GM13977 (cell line): ENCODE measurements at places on chromosomes 6 and 20.
A peak's percentile ranks its signal among the peaks of the same experiment; 100 is the strongest.

DNA sequence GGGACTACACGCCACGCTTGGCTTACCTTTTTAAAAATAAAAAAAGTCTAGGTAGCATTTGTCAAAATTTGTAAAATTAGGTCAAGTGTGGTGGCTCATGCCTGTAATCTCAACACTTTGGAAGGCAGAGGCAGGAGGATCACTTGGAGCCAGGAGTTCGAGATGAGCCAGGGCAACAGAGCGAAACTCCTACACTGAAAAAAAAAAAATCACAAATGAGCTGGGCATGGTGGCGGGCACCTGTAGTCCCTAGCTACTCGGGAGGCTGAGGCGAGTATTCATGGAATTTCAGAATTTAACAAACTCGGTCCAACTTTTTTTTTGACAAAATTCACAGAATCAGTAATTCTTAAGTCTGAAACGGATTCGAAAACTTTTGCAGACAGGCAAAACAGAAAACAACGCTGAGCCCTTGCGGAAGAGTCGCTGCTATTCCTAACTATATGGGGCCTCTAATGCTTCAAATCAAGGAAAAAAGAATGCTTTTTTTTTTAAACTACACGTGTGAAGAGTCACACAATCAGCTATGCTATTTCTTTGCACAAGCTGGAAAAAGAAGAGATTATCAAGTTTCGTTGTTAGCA is 62.9 kb downstream of the GTF2H5 start:
- DNase-seq, result no peak

DNA sequence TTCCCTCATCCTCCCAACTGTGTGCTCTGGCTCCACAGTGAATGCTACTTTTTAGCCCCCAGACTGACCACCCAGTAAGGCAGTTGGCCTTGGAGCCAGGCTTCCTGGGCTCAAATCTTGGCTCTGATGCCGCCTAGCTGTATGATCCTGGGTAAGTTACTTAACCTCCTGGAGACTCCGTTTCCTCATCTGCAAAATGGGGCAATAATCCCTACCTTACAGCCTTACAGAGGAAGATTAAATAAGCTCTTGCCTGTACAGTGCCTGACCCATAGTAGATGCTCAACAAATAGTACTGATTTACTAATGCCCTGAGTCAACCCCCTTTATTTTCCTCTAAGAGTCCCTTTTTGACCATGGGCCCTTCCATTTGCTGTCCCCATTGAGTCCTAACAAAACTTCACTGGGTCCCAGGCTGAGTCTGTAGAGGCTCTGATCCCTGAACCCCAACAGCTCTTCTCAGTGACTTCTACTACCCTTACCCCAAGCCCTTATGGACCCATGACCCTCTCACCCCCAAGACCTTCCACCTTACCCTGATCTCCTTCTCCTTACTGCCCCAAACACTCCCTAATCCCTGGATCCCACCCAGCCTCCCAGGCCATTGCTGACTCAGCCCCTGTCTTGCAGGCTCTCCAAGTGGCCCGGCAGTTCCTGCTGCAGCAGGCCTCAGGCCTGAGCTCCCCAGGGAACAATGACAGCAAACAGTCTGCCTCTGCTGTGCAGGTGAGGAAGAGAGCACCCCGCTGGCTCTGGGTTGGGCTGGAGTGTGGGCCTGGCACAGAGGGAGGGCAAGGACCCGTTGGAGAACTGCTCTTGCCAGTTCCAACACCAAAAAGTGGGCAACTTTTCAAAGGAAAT is 31.4 kb downstream of the FOXP4 start:
- no peak for DNase-seq

DNA sequence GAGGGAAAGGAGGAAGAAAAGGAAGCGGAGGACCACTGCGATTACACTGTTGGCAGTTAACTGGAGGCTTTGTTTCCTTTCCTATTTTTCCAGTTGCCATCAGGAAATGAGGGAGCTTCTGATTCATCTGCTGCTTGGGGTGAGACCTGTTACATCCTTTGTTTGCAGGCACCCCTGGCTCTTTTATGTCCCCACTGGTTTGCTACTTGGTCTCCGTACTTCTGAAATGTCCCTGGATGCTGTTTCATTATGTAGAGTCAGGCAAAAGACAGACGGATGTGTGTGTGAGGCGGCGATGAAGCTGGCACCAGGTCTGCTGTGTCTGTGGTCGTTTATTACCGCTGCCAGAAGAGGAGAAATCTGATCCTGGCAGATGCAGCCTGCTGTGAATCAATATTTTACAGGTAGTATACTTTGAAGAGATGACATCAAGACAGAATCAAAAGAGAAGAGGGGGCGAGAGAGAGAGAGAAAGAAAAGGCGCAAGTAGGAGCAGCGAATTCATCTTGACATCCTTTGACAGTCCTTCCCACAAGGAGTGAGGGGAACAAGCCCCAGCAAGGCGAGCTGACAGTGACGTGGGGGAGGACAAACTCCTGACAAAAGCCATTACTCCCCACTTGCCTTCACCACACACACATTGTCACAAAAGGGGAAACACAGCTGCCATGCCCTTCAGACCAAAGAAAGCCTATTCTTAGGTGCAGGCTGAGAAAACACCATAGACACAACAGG is 145.9 kb upstream of the FBXL4 start:
- no peak for DNase-seq

DNA sequence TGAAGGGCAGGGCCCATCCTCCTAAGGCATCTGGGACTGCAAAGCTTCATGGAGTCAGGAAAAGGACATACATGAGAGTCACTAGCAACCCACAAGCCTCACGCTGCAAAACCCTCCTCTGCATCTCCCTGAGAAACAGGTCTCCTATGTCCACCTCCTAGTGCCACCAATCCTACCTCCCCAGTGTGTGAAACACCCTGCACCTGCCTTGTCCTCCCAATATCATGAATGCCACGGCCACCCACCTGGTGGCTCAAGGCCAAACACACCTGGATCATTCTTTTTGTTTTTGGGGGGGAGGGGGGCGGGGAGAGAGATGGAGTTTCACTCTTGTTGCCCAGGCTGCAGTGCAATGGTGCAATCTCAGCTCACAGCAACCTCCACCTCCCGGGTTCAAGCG is 90.5 kb downstream of the ZMYND8 start:
- DNase-seq, result no peak

DNA sequence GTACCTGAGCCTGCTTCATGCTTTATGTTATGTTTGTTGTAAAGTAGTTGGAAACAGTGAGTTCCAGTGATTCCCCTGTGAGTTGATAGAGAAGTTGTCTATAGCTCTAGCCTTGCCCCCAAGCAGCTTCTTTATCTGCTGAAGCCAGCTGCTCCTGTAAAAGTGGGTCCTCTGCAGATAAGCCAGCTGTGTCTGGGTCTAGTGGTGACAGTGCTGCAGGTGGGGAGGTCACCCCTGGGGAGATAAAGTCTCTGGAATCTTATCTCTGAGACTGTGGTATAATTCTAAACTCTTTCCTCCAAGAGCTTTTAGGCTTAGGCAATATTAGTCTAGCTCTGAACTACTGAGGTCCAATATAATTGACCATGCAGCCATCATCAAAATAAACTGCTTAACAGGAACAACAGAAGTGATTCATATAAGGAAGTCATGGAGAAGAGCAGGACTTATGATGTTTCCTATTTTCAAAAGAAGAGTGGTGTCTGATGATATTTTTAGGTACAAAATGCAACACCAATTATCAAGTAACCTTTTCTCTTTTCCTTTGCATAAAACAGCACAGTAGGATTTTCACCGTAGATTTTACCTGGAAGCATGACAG is 44.2 kb upstream of the TMEM217 start:
- DNase-seq, result no peak

DNA sequence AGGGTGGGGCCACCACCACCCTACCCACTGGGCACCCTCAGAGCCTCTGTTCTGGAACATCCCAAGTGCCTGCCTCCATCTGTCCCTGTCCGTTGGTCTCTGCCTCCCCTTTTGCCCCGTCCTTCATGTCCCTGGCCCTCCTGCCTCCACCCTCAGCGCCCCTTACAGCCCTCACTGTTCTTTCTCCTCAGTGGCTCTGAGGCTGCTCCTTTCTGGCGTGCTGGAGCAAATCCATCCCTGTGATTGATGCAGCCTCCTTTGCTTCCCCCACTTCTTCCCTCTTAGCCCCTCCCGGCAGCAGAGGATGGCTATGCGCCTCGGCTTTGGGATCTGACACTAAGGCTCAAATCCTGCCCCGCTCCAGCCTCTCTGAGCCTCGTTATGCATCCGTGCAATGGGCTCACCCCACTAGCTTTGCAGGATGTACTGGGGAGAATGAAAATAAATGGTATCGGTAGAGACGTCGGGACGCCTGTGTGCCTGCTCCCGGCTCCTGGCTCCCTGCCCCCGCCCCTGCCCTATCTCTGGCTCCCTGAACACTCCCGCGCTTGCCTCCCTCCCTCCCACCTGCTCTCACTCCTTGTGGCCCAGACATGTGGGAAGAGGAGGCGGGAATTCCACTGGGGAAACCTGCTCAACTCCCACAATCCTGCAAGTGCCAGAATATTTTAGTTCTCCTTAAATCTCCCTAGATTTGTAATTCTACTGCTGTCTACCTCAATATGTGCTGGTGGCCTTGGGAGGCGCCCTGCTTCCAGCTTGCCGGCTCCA is 13.1 kb downstream of the VSTM2L start:
- no peak for DNase-seq

DNA sequence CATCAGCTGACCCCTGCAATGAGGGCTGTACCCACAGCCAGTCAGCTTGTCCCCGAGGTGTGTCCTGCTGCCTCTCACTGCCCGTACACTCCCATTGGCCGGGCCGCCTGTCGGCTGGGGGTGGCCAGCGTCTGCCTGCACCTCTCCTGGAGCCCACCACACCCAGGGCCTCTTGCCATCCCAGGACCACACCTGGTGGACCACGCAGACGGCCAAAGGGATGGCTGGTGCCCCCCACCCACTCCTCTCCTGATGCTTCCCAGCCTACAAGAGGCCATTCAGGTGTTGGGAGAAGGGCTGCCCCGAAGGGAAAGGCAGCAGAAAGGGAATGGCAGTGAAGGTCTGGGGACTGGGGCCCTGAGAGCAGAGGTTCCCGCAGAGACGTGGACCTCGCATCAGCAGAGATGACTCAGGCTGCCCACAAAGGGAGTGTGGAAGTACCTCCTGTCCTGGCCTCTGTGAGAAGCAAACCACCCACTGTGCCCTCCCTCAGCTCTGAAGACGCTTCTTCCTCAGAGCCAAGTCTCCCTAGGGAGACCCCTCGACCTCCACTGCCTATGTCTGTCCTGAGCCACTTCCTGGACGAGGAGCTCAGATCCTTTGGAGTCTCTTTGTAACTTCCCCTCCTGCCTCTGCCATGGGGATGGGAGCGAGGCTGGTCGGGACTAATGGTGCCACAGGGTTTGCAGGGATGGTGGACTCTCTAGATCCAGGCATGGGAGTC is 60.9 kb downstream of the PYGB start:
- peak; percentile 21 for DNase-seq

DNA sequence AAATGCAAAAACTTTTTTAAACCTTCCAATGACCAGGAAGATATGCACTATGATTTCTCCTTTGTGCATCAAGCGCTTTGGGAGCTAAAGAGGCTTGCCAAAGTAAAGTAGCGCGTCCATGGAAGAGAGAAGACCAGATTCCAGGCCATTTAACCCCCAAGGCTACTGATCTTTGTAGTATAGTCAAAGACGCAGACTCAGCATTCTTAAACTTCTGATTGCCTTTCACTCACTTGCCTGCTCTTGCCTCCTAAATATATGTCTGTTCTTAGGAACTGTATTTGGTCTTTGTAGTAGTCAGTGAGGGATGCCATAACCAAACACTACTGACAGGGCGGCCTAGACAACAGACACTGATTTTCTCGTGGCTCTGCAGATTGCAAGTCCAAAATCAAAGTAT is 426.4 kb downstream of the PRKN start:
- no peak for DNase-seq

DNA sequence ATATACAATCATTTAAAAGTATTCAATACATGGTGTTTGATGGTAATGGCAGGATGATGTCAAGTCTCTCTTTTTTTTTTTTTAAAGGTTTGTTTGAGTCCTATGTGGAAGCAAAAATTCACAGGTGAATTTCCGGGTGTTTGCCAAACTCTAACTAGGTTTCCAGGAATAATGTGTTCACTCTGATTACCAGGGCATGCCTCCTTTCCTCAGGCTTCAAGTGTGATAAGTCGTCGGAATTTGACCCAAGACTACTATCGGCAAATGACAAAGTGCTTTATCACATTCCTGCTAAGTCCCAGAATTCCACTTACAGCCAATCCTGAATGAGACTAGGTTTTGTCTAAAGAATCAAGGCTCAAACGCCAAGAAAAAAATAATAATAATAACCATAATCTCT is 7.3 kb downstream of the OARD1 start:
- DNase-seq, result no peak
